GM18507 (cell line): ENCODE measurements at places on chromosomes 2 and 18.

DNA sequence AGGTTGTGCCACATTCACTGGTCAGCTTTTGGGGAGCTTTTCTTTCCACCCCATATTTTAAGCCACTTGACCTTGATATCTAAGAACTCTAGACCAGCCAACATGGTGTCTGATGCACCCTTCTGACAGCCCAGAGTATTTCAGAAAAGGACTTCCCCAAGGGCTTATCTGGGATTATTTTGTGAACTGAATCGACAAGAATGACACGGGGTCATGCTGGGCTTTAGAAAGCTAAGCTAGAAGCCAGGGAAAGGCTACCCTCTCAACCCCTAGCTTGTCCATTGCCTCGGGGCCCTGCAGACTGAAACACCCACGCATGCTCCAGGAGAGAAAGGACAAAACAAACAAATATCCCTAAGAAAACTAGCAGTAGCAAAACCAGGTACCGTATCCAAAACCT, 16.0 kb downstream of the SLC4A5 start:
- DNase-seq: no peak

DNA sequence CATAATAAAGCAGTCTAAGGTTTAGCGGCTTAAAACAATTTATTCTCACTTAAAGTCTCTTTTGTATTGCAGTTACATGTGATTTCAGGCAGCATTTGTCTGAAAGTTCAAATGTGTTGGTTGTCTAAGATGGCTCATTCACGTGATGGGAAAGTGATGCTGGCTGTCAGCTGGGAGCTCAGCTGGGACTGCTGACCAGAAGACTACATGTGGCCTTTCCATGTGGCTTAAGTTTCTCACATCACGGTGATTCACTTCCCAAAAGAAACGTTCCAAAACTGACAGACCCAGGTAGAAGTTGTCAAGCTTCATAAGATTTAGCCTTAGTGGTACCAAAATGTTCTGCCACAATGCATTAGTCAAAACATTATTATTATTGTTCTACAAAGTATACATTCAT, 76.9 kb downstream of the TMEM131 start:
- no peak for DNase-seq

DNA sequence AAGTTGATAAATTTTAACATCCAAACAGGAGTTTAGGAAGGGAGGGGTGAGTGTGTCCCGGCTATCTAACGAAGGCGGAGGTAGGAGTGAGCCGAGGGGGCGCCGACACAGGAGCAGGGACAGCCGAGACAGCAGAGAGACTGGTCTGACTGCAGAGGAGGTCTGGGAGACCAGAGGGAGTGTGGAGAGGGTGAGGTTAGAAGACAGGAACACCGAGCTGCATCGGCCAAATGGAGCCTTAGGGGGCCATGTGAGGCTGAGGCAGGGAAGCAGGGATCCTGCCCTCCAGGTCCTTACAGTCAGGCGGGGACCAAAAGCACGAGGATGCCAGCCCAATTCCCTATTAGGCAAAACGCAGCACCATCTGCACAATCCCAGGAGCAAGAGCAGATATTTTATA, 67.0 kb downstream of the SFXN5 start:
- no peak for DNase-seq

GRCh38 chr18:33946336-33946735, 278.4 kb downstream of the NOL4 start:
- DNase-seq: no peak

- no peak for DNase-seq
Measured at GRCh38 chr2:98333922-98334321, 12.3 kb upstream of the CNGA3 start.

GRCh38 chr2:203021991-203022390, 7.3 kb downstream of the NBEAL1 start:
- no peak for DNase-seq

DNA sequence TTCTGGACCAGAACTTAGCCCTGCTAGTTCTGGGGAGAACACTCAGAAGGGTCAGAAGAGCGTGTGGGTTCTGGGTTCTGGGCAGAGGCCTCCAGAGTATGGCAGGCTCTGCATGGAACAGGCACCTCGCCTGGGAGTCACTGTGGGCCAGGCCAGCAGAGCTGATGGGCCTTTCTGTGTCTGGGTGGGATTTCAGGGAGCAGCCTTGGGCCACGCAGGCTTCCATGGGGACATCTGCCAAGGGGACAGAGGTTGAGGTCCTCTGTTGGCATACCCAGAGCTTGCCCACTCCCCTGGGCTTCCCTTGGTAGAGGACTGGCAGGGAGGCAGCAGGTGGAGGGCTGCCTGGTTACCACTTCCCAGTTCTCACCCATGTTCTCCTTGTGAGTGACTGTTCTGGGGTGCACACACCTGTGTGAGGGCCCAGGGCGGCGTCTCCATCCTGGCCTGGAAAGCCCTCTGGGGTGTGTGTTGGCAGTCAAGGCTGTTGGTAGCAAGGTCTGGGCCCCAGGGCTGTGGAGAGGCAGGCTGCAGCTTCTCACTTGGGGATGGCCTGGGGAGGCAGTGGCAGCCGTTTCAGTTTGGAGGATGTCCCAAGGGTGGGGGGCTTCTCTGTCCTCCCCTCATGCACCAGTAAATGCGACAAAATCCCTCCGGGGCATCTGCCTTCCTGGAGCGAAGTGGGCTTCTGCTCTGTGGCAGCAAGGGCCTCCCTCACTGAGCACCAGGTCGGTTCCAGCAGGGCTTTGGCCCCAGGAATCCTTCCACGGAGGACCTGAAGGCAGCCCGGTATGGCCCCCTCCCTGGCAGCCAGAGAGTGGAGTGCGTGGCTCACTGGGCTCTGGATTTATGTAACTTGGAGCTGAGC, 74.6 kb upstream of the HDAC4 start:
- DNase-seq: no peak

- DNase-seq: no peak
Measured at GRCh38 chr2:101882769-101883307, 108.9 kb upstream of the IL1R2 start.

- DNase-seq: no peak
Measured at GRCh38 chr2:114940785-114941458, 498.5 kb downstream of the DPP10 start.
